Astrocyte (in vitro differentiated cells and primary cell): ENCODE measurements at places on chromosomes 7 and 10. TPM values are rescaled to one million over a fixed set of nuclear protein-coding genes. Genes with fewer than 3 reads are reported as not detected.
A peak's percentile ranks its signal among the peaks of the same experiment; 100 is the strongest.

DNA sequence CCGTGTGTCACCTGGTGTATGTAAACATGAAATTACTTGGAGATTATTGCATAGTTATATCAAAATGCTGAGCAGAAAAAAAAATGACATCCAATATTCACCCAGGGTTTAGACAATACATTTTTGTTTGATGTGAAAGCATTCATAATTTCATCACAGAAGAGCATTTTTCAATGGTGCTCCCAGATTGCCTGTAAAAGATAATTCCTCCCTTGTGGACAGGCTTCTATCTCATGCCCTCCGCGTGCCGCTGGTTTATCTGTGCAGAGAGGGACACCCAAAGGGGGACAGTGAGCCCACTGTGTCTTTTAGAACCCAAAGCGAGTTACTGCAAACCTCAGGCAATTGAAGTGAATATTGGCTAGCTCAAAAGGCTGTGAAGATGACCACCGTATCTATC is 126.2 kb upstream of the KLF6 start:
- DNase-seq: no peak

GRCh38 chr10:452512-453426 is 236.7 kb downstream of the DIP2C start:
- DNase-seq: peak; percentile 16

The UNCX gene
- total RNA-seq: not detected in 2 replicates

The SORCS3 gene
- total RNA-seq: 0.91 and 1.00 TPM in 2 replicates
